ENCODE measurements at places on chromosomes 4 and X. TPM values are rescaled to one million over a fixed set of nuclear protein-coding genes. Genes with fewer than 3 reads are reported as not detected.

SPARCL1 gene
- not detected for total RNA-seq

RAB33A gene
- 14.9 TPM for total RNA-seq

DNA sequence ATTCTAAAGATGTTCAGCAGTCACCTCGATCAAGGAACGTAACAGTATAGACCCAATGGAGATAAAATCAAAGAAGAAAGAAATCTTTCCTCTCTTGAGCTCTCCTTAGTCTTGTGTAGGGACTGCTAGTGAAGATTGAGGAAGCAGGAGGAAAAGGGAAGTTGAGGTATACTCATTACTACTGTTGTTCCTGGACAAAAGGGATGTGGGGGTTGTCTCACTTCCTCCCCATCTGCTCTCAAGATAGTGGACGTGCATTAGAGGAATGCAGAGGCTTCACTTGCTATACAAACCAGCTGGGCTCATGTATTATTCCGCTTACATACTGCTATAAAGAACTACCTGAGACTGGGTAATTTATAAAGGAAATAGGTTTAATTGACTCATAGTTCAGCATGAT is 208.9 kb upstream of the ARHGEF9 start:
- DNase-seq = no peak

- no peak for DNase-seq
These were observed 6.9 kb upstream of the ANXA3 start for GRCh38 chr4:78544678-78545077.

DNA sequence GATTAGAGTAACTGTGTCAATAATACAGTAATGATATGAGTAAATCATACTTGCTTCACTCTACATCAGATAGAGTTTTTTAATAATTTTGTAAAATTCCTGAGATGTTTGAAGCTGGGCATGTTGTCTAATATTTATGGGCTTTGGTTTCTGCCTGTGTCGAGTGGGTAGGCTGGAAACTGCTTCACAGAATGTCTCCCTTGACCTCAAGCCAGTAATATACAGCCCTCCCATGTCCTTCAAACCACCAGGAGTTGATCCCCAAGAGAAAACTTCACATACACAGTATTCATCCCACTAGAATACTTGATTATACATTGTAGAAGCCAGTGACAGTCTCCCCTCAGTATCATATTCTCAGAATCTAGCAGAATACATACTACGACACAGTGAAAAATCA is 284.8 kb upstream of the TENM3 start:
- DNase-seq = no peak

GRCh38 chr4:2497931-2498330 is 29.0 kb downstream of the RNF4 start:
- DNase-seq = no peak

GRCh38 chrX:23497919-23498318 is 163.3 kb downstream of the PTCHD1 start:
- no peak for DNase-seq

Data from T-cell (primary cell).